ENCODE measurements at places on chromosomes 11 and 22. TPM values are rescaled to one million over a fixed set of nuclear protein-coding genes. Genes with fewer than 3 reads are reported as not detected.

RFPL2 gene
- total RNA-seq: not detected

SOX10 gene
- total RNA-seq: not detected

- H3K4me1 ChIP-seq: no peaks in the 10 kb centered on the region
- no peaks in the 10 kb centered on the region for H3K36me3 ChIP-seq
- no peaks in the 10 kb centered on the region for H3K27me3 ChIP-seq
These were observed 295.6 kb downstream of the NELL1 start for GRCh38 chr11:20964985-20965384.

- H3K27me3 ChIP-seq: no peaks in the 10 kb centered on the region
- H3K36me3 ChIP-seq: peaks cover 4% of the 10 kb centered on the region
- no peak for DNase-seq
- H3K4me3 ChIP-seq: no peak overlapping the region
- no peak overlapping the region for H3K27ac ChIP-seq
These were observed 153.1 kb downstream of the DDX10 start for GRCh38 chr11:108817976-108818375.

GRCh38 chr11:66242095-66242765, 26.2 kb upstream of the RAB1B start:
- H3K27me3 ChIP-seq: no peaks in the 10 kb centered on the region
- no peaks in the 10 kb centered on the region for H3K36me3 ChIP-seq
- H3K4me1 ChIP-seq: peaks cover 6% of the 10 kb centered on the region
